ENCODE measurements at places on chromosomes 7 and 10. TPM values are rescaled to one million over a fixed set of nuclear protein-coding genes. Genes with fewer than 3 reads are reported as not detected.

Gene CREB5
- 14.1 TPM for total RNA-seq

DNA sequence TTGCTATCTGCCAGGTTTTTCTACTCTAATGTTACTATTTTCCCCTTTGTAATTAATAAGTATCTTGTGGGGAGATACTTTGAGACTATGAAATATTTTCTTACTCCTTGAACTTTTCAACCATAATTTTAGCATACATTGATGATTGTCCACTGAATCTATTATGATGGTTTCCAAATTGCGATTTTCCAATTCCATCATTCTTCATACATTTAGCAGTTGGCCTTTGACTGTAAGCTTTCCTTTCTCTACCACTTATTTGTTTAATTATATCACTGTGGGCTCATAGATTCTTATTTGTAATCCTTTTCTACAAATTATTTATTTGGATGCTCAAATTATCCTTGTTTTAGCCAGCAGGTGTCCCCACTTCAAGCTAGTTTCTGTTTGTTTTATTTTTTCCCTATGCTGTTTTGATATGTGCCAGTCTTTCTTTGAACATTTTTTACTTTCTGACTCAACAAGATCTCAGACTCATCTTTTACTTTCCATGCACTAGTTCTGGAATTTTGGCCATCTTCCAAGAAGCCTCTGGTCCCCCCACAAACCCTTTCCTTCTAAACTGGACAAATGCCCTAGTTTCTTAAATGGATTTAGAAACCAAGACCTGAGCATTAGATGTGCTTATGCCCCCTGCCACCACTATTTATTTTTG is 11.4 kb upstream of the MRPS16 start:
- peak; percentile 57 for DNase-seq

DNA sequence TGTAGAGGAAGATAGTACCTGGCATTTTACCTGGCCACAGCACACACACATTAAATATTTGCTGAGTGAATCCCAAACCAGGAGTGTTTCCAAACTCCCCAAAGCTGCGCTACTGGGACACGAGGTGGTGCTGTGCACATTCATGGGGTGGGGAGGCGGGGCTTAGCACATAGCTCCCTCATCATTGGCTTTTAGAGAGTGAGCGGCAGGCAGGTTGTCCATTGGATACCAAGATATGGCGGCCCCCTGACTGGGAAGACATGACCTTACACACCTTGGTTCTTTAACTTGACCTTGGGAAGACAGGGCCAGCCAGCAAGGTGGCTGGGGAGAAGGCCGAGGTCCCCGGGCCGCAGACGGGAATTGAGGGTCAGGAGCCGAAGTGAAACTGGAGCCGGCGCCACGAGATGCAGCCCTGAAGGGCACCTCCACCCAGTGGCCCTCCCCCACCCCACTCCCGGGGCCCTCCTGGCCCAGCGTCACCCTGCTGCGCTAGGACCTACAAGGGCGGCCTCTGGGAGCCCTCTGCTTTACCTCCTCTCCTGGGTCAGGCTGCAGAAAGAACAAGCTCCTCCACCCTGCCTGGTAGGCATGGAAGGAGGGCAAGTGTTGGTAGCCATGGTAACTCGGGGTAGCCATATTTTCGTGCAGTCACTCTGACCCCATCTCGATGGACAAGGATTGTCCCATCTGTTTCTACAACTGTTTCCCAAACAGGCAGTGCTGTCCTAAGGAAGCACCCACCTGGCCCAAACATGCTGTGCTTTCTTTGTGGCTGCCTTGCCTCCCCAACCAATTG is 24.0 kb downstream of the TMEM176A start:
- no peak for DNase-seq

DNA sequence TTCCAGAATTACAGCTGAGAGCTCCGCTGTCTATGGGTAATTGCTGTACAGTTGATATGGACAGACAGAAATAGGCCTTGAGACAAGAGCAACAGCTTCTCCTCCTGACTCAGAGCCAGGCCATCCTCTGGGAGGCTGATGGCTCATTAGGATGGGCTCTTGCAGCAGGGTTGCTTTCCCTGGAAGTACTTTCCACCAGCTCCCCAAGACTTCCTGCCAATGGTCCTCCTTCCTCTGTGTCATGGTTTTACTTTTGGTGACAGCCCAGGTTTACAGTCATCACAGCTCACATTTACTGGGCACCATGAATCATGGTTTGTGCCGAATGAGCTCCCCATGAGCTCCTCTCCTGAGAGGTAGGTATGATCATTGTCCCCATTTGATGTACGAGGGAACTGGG is 131.8 kb downstream of the HECW1 start:
- no peak for DNase-seq

- DNase-seq = peak; percentile 64
Observed at GRCh38 chr10:62492012-62492869, 118.1 kb downstream of the ZNF365 start.

DNA sequence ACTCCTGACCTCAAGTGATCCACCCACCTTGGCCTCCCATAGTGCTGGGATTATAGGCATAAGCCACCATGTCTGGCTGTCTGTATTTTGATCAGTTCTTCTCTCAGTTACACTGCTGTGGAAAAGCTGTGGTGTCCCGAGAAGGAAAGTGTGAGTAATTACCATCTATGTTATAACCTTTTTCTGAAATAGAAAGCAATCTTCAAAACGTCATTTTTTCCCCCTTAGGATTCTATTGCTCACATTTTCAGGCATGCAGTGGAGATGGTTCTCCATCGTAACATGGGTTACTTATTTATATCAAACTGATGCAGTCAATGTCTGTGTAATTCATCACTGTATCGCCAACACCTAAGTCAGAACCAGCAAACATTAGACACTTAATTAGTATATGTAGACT is 103.5 kb upstream of the FAM3C start:
- no peak for DNase-seq

Measured in renal cortical epithelial cell (primary cell).